ENCODE measurements at places on chromosomes 6 and 20.

DNA sequence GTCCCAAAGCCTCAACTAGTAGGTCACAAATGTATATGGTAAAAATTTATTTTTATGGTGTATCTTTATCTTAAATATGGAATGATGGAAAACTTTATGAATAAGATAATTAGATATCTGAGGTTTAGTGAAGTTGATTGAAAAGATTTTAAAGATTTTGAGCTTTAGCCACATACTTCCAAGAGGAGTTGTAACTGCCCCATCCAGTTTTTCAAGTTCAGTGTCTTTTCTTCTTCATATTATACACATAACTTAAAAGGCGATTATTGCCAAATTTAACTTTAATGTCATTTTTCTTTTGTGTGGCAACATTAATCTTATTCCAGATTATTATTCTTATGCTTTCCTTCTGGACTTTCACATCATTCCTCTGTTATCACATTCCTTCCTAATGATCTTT lies 266.4 kb downstream of the TINAG start:
- DNase-seq, result no peak

DNA sequence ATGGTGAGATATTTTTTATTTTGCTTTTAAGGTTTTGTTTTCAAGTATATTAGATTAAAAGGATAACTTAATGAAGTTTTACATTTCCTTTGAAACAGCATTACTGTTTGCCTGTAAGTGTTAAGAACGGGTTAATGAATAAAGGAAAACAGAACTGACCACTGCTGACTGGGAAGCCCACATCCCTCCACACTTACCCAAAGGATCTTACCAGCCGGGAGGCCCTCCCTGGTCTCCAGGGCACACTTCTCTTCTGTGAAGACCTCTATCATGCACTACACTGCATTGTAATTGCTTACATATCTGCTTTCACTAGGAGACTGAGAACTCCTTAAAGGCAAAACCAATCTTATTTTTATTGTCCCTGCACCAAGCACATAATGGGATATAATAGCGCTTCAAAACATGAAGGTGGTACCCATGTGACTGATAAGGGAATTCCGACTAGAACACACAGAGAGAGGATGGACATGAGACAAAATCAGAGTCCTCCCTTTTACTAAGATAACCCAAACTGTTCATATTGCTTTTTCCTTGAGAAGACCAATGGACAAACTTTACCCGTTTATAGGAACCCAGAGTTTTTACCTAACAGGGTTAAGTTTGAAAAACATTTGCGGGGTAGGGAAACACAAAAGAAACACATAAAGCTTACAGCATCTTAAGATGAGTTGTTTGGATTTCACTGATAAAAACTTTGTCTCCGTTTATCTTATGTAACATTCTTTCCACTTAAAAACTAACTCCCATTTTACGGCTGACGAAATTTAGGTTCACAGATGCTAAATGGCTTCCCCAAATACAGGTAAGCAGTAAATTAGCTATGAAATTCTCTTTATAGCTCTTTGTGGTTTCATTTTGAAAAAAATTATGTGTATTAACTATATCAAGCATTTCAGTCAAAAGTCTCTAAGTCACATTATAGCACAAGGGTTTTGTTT lies 8.7 kb downstream of the EZR start:
- no peak for DNase-seq

DNA sequence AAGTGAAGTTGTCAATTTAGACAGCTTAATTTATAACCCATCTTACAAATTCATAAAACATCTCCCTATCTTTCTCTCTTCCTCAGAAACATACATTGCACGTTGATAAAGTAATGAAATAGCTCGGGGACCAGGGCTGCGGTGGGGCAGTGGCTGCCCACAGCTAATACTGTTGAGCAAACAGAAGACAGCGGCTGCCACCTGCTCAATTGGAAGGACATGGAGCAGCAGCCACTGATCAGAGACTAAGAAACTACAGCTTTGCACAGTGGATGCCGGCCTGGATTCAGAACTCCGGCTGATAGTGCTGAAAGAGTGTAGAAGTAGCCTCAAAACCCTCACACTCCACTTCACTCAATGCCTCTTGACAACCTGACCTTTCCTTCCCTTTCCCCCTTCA lies 157.9 kb upstream of the PDE10A start:
- DNase-seq, result no peak

- DNase-seq, result no peak
Measured at GRCh38 chr6:26597821-26598220, 1.1 kb downstream of the ABT1 start.

DNA sequence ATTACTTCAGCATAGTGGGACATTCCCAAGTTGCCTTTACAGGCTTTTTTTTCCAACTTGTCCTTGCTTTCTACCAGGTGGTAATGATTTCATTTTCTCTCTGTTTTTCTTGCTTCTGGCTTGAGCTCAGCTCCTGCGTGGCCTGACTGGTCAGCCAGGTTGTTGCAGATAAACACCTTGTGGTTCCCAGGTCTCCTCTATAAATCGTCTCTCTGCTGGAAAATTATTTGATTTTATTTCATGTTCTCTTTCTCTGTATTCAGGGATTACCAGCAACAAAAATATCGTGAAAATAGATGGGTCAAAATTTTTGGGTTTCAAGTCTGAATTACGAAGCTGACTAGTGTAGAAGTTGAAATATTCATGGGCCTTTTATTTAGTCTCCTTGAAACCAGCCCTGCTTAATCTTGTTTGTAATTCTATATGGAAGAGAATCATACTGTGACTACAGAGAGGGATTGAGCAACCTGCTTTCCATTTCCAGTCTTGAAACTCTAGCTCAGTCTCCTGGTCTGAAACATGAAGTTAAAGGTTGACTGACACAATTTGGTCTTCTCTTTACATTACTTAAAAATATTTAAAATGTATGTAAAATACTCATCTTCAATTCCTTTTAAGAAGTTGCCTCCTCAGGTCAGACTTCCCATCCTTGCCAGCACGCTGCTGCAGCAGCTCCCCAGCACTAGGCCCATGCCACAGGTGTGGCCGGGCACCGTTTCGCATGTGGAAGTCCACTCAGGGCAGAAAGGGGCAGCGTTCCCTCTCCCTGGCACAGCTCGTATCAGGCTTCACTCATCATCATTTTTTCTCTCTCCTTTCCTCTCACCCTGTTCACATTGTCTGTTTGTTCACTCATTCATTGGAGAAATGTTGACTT lies 7.1 kb downstream of the DUSP22 start:
- DNase-seq, result no peak

DNA sequence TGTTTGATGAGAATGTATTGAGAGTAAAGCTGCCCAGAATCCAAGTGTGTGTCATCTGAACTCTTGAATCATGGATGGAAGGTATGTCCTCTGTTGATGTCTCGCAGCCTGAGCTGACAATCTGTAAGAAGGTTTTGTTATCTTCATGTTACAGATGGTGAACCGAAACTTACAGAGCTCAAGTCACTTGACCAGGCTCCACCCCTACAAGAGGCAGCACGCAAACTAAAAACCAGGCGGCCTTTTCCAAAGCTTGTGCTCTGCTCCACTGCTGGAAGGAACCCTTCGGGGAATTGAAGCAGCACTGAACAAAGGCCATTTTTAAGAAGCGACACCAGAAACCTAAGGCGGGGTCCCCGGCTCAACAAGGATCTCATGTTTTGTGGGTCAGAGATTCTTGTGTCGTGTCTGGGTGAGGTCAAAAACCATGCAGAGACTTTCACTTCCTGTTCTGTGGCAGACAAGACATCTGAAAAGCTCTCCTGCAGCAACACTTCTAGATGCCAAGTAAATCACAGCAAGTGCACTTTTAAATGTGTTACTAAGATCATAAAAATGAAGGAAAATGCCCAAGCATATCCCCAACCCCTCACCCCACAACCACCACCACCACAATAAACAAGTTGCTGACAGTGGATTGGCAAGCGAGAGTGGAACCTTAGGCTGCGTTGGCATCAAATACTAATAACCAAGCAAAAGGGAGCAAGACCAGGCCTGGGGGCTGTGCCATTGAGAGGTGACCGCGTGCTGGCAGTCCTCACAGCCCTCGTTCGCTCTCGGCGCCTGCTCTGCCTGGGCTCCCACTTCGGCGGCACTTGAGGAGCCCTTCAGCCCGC lies 27.3 kb downstream of the NQO2 start:
- peak; percentile 76 for DNase-seq

- DNase-seq, result no peak
Measured at GRCh38 chr6:159416891-159417560, 247.8 kb downstream of the FNDC1 start.
